ENCODE measurements at places on chromosomes 1 and 21. TPM values are rescaled to one million over a fixed set of nuclear protein-coding genes. Genes with fewer than 3 reads are reported as not detected.
A peak's percentile ranks its signal among the peaks of the same experiment; 100 is the strongest.

DNA sequence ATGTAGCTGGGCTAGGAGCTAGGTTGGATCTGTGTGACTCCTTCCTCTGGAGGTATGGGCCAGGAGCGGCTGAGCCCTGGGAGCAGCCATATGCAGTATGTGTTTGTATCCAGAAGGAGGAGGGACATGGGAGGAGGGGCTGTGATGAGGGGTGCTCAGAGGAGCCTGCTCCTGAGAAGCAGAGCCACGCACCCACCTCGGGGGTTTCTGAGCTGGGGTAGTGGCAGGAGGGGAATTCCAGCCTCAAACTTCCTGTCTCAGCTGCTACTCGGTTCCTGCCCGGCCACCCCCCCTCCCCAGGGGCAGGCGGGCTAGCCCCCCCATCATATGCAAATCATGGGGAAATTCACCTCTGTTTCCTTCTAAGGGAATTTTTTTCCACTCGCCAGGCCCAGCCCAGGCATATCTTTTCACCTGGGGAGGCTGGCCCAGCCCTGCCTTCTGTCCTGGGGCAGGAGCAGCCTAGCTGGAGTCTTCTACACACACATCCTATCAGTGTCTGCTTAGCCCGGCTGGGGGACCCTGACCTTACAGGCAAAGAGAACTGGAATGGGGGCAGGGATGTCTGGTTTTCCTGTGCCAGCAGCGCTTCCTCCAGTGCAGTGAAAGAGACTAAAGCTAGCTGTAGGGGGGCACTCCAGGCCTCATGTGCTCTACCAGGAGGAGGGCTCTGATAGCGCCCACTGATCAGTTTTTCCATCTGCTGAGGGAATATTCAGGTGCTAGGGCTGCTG is 3.0 kb downstream of the ZC3H12A start:
- peak; percentile 76 for DNase-seq

DNA sequence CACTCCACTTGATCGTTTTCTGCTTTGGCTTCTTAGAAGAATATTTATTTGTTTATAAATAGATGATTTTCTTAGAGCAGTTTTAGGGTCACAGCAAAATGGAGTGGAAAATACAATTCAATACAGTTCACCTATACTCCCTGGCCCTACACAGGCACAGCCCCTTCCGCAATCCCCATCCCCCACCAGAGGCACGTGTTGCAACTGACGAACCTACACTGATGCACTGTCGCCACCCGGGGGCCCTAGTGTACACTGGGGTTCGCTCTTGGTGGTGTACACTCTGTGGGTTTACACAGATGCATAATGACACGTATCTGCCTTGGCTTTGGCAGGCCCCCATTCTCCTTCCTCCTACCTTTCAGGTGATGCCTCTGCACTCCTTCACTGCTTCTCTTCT is 8.0 kb downstream of the ECHDC2 start:
- no peak for DNase-seq

DNA sequence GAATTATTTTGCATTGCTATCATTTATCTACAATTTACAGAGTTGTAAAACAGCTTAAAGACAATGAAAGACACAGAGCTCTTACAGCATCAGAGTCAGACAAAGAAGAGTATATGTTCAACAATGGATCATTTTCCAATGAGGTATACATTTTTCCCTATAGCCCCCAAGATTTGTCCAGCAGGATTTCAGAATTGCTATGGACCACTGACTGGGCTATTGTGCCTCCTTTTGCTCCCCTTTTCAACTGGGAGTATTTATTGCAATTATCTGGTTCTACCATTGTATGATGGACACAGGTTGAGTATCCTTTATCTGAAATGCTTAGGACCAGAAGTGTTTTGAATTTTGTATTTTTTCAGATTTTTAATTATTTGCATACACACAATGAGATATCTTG is 62.5 kb upstream of the DNAH14 start:
- DNase-seq = no peak

- DNase-seq = peak; percentile 51
These were observed 493 bp upstream of the ELOA start for GRCh38 chr1:23742670-23743286.

DNA sequence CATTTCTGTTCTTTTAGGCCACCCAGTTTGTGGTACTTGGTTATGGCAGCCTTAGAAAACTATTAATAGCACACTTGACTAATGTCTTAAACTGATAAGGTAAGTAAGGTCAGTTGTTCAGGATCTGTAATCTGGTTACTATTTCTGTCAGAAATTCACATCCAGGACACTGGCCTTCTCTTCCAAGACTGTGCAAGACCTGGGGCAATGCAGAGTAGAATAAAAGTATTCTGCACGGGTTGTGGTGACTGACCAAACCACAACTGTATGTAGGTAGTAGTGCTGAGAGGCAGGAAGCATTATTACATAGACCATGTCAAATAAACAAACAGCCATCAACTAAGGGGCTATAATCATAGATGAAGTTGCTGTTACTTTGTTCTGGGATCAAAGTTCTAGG is 46.7 kb downstream of the WARS2 start:
- no peak for DNase-seq

GRCh38 chr1:229842302-229843255 is 216.5 kb downstream of the URB2 start:
- DNase-seq = no peak

DNA sequence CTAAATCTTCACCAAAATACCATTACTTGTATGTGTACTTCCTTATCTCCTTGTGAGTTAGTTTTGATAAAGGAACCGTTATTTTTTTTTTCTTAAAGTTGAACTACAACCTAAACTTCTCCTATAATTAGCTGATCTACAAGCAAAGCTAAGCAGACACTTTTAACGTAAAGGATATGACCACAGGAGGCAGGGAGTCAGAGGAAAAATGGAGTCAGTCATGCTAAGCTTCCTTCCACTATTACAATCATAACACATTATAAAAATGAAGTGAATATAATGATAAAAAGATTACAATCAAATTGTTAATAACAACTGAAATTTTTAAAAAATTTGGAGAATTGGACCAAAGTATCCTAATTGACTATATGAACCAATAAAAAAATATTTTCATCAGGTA is 892.6 kb downstream of the KCNT2 start:
- no peak for DNase-seq

DNA sequence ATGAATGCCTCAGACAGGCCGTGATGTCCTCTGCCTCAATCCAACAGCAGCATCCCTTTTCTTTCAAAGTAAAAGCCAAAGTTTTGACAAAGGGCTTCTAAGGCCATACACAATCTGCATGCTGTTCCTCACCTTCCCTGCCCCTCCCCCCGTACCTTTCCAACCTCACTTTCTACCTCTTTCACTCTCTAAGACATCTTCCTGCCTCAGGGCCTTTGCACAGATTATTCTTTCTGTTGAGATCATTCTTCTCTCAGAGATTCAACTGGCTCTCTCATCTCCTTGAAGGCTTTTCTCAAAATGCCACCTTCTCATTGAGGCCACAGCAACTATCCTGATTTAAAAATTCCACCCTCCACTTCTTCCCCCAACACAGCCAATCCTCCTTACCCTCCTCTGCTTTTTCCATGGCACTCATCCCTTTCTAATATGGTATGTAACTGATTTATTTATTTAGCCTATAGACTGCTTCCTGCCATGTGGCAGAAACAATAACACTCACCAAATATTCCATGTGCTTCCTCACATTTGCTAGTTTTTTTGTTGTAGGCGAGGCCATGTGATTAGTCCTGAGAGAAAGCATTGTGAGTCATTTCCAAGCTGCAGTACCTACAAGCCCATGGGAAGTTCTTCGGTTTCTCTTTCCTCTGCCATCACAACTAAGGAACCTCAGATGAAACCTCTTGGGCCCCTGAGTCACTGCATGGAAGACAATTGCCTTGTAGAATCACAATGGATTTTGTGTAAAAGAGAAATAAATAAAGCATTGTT is 58.7 kb upstream of the GADD45A start:
- no peak for DNase-seq

GRCh38 chr1:40734882-40735628 is 43.6 kb downstream of the NFYC start:
- no peak for DNase-seq

DNA sequence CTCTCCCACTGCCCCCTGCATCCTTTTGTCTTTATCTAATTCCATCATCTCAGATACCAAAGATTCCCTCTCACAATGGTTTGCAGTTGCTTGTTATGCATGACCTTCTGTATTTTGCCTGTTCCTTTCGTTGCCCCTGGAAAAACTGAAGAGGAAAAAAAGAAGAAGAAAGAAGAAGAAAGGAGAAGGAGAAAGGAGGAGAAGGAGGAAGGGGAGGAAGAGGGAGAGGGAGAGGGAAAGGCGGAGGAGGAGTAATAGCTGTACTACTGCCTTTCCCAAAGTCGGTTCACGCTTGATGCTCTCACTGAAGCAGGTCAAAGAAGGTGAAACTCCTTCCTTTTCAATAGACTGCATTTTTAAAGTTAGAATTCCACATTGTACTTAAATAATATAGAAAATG is 513.8 kb downstream of the PTPRC start:
- no peak for DNase-seq

DNA sequence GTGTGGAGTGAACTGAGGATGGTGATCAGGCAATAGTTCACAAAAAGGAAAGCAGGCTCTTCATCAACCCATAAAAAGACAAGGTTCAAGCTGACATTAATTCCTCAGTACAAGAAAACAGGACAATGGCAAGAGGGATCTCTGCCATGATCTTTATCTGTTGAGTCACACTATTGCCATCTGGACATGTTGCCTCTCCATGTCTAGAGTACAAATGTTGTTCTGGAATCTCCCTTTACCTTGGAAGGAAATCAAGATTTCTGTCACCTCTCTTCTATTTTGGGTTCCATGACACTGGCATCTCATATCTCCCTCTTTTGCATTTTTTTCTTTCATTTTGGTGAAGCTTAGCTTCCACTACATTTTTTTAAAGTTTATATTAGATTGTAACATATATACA is 329.1 kb downstream of the USP25 start:
- DNase-seq = no peak

DNA sequence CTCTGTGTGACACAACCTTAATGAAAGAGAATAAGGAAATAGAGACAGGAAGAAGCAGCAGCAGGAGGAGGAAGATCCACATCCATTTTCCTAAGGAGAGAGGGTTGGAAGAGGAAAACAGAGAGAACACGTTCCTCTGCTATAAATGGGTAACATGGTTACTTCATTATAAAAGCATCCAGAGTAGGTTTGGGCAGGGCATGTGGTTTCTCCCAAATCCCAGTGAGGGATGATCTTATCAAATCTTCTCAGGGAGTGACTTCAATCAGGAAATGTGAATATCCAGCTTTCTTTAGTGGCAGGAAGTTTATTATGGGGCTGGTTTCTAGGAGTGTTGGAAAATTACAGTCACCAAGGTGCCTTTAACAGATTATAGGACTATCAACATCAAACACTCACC is 11.1 kb downstream of the CYP2J2 start:
- no peak for DNase-seq

GRCh38 chr1:3750741-3751140 is 1.5 kb upstream of the CCDC27 start:
- DNase-seq = no peak

- DNase-seq = no peak
These were observed 516.9 kb downstream of the ADGRL2 start for GRCh38 chr1:82317671-82318070.

GRCh38 chr1:24641646-24642151 is 1.4 kb upstream of the SRRM1 start:
- peak; percentile 80 for DNase-seq

OLIG1 gene
- not detected for total RNA-seq

TCP10L gene
- 1.4 TPM for total RNA-seq

ESRRG gene
- total RNA-seq = 0.21 TPM

ADAMTS4 gene
- total RNA-seq = 207 TPM

CR1L gene
- total RNA-seq = not detected

ETV3L gene
- total RNA-seq = not detected

HSPB7 gene
- total RNA-seq = 802 TPM
